ENCODE measurements at places on chromosomes 7 and 10.

DNA sequence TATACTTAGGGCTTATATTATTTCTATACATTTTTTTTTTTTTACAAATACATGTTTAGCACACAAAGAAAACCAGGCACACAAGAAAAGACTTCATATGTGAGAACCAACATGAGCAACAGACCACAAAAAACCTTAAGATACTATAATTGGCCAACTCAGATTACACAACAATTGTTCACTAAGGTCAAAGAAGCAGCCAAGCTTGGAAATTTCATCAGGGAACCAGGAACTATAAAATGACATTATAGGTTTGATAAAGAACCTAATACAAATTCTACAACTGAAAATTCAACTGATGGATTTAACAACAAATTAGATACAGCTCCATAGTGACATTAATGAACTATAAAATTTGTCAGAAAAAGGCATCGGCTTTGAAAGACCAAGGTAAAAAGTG, 4.4 kb upstream of the LUC7L2 start:
- no peak for DNase-seq

- DNase-seq, result no peak
These were observed at the start of gene PLAC9 for GRCh38 chr10:80132299-80133139. PLAC9 (plus strand) TSS chr10:80132730; CDS start chr10:80132763, 33 bp downstream.

DNA sequence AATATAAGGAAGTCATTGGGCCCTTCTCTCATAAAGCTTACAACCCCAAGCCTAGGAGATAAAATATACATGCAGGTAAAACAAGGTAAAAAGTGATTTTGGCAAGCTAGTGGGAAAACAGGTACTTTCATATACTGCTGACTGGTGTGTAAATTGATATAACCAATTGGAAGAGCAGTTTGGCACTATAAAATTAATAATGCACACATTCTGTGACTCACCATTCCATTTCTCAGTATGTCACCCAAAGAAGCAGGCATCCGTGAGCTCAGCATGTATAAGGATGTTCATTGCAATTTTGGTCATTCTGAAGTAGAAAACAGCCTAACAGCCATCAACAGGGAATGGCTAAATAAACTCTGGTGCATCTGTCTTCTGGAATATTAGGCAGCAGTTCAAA, 2.9 kb downstream of the MACROH2A2 start:
- no peak for DNase-seq

DNA sequence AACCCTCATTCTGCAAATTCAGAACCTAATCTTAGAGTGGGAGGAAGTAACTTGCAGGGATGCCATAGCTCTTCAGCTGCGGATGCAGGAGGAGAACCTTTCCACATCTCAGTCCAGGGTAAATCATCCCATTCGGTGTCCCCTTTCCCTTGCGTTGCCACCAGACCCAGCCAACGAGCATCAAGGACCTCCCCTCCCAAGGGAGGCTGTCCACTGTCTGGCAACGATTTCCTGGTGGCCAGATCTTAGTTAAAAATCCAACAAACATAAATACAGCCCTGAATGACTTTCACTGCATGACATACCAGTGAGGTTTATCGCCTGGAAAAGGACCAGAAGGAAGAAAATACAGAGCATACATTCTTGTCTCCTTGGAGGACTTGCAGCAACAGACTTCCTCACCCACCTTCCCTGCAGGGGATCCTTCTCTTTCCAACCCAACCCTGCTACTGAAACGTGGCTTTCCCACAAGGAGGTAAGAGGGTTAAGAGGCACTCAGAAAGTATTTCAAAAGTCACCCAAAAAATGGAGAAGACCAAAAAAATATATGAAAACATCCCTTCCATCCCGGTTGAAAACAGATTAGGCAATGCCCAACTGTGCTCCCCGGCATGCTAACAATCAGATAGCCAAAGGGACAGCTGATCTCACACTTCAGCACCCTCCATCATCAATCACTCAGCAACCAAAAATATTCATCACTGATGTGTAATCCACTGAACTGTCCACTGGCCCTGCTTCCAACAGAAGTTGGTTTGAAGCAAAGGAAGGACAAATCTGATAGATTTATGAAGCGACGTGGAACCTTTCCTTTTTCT, 206.6 kb downstream of the TNS3 start:
- peak; percentile 61 for DNase-seq

DNA sequence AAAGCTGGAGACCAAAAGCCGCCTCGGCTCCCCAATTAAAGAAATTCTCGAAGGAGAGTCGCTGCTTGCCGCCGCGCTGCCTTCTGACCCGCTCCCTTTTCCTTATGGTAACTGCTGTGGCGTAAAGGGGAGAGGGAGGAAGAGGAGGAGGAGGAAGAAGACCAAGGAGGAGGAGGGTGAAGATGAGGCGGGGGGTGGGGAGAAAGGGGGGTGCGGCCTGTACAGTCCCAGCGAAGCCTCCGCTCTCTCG, 388 bp downstream of the CNOT4 start:
- no peak for DNase-seq

DNA sequence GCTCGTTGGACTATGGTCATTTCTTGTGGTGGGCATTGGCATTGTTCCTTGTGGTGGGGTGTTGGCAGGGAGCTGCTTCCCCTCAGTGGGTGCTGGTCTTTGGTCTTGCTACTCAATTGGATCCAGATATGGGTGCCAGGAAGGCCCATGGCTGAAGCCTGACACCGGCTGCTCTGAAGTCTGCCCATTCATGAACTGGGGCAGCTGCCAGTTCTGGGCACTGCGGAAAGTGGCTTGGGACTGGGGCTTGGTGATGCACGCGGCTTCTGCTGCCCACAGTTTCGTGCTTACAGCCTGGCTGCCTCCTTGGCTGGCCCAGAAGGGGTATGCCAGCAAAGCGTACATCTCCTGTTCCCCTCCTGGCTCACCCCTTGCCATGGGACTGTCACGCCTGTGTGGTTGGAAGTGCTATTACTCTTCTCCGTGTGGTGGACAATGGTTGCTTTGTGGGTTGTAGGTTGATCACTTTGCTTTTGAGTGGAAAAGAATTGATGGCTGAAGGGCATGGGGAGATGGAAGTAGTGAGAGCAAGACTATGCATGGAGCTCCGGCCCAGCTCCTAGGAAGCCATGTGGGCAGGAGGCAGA, 54.7 kb downstream of the ADAMTS14 start:
- no peak for DNase-seq

DNA sequence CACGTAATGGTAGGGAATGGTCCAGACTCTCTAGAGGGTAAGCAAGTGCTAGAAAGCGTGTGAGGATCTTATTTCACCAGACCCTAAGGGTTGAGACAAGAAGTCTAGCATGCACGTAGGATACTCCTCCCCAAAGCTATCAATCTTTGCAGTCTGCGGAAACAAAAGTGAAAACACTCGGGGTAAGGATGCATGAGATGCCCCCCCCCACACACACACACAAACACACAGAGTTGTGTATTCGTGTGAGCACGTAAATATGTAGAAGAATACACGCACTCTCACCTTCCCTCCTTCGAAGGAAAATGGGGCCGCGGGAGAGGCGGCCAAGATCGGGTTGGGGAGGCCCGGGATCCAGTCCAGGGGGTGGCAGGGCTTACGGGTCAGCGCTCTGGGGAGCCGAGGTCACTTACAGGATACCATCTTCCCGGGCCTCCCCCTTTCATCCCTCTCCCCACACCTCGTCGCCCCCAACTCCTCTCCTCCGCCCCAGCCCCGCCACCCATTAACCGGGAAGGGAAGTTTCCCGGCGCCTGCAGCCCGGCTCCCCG, 455 bp downstream of the CUL2 start:
- peak; percentile 38 for DNase-seq

- no peak for DNase-seq
These were observed 31.9 kb downstream of the FAM107B start for GRCh38 chr10:14742815-14743214.

- DNase-seq, result no peak
These were observed 927.3 kb upstream of the ZNF722 start for GRCh38 chr7:63071396-63071795.

GRCh38 chr7:48091506-48092433, 2.7 kb downstream of the UPP1 start:
- DNase-seq, result no peak

- DNase-seq, result no peak
These were observed 19.4 kb downstream of the LGI1 start for GRCh38 chr10:93777092-93777491.

DNA sequence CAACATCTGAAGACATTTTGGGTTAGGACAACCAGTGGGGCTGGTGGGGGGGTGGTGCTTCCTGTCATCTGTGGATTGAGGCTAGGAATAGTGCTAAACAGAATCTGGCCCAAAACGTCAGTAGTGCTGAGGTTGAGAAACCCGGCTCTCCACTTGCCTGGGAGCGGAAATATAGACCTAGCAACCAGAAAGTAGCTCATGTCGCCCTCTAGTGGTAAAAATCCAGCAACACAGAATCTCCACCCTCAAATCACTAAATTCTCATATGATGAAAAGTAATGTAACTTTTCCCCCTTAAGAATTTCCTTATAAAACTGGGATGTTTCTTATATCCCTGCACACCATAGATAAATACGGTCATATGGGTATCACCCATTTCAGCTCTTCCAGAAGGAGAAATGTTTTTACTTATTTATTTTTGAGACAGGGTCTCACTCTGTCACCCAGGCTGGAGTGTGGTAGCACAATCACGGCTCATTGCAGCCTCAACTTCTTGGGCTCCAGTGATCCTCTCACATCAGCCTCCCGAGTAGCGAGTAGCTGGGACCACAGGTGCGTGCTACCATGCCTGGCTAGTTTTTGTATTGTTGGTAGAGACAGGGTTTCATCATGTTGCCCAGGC, 34.4 kb downstream of the ZC3HAV1 start:
- peak; percentile 53 for DNase-seq

DNA sequence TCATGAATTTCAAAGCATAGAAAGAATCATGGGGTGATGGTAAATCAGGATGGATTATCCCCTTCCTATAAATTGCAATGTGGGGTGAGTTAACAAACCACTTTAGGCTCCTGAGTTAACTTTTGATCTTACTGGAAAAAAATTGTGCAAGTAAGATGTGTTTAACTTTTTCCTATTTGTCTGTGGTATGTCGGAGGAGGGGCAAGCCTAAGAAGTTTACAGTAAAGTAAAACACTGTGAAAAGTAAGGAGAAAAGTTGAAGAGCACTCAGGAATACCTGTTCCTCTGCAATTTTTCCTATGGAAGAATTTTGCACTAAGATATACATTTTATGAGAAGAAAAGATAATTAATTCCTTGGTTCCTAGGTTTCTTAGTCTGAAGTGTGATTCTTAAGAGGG, 44.4 kb downstream of the IFIT5 start:
- DNase-seq, result no peak

GRCh38 chr10:4557469-4557868, 268.5 kb upstream of the AKR1E2 start:
- DNase-seq, result no peak
